Stimulated activated CD4-positive, alpha-beta T cell treated with anti-CD3 and anti-CD28 coated beads, Interleukin-1b, Interleukin-23, amount 100 ng/mL, for 48 hours (primary cell): ENCODE measurements at places on chromosomes 1 and 21.

DNA sequence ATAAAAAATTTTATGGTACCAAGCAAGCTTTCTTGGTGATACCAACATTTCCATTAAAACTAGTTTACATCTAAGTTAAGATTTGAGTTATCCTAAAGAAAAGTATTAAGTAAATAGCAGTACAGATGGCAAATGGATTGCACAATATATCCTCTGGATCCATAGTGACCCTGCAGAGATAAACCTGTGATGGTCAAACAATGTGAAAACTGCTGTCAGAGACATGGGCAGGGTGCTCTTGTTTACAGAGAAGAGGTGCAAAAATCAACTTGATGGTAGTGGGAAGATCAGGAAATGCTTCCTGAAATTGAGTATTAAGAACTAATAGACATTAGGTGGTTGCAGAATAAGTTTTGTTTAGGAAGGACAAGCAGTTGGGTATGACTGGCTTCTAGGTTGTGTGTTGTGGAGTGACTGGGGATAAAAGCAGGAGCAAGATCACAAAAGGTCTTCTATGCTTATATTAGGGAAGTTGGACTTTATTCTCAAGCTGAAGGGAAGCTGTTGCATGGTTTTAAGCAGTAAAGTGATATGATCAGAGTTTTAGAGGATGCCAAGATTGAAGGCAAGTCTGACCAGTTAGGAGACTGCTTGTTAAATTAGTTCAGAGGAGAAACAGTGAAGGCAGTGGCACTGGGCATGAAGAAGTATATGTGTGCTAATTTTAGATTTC, 9.9 kb downstream of the TTC3 start:
- DNase-seq = no peak

GRCh38 chr1:202575918-202576653, 134.2 kb downstream of the SYT2 start:
- no peak for DNase-seq

GRCh38 chr1:210232511-210233215, at the start of gene SERTAD4:
SERTAD4 (plus strand) TSS chr1:210232796; CDS start chr1:210237961, 5,165 bp downstream.
- DNase-seq = no peak

DNA sequence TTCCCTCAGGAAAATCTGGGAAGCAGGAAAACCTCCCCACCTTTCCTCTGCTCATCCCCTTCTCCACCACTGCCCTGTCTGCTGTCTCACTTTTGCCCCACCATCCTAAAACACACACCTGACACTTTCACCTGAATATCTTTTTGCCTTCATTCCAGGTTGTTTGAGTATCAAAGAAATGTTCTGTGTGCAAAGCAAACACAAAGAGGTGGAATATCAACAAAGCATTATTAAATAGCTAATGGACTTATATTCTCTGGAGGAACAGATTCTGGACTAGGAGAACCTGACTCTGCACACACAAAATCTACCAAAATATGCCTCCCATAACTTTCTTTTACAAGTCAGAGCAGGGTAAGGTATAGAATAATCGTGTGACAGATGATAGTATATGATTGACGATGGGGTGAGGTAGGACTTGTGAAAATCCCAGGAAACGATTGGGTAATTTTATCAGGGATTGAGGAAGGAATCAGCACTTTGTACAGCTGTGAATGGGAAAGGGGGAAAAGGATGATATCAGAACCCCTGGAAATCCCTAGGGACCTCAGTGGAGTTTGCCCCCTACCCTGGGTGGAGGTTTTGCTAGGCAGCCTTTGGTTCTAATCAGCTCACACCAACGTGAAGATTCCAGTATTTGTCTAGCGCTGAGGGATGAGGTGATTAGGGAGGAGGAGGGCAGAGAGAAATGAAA, 87.7 kb downstream of the PROX1 start:
- DNase-seq = no peak

DNA sequence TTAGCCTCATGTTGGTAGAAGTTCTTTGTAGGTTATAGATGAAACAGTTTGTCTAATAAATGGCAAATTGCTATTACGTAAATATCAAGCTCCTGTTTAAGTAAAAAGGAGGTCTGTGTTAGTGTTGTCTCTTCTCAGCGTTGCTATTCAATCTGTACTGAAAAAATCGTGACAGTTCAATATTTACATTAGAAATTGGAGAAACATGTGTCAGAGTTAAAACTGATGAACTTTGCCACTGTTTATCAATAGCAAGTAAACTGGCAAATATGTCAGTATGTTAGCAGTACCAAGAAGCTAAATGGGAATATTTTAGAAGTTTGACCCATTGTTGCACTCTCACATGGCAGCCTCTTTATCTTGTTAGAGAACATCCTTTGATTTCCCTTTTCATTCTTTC, 218.5 kb downstream of the GPR52 start:
- no peak for DNase-seq

DNA sequence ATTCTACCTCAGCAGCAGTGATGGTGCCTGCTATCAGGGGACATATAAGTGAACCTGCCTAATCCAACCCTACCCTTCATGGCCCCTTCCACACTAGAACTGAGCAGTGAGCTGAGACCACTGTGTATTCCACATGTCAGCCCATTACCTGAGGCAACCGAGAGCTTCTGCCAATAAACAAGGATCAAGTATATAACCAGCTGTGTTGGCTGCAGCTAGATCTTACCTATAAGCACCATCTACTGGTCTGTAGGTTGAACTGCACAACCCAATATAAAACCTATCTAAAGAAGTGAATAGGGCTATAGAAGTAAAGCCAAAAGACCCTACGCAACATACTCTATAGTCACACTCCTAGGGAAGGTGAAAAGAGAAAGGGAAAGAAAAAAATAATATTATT, 376.9 kb downstream of the HHIPL2 start:
- no peak for DNase-seq

DNA sequence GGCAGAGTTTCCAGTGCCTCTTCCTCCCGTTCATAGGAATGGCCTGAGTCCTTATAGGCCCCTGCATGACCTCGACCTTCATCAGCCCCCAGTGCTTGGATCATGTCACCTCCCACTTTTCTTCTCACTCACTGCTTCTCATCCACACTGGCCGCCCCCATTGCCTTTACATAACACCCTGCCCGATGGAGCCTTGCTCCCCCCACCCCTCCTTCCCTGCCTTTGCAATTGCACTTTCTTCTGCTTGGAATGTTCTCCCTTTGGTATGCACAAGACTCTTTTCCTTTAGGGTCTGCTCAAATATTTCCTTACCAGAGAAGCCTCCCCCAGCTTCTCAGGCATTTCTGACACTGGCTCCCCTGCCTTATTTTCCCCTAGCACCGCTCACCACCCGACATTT, 125.2 kb upstream of the KCNJ6 start:
- no peak for DNase-seq

DNA sequence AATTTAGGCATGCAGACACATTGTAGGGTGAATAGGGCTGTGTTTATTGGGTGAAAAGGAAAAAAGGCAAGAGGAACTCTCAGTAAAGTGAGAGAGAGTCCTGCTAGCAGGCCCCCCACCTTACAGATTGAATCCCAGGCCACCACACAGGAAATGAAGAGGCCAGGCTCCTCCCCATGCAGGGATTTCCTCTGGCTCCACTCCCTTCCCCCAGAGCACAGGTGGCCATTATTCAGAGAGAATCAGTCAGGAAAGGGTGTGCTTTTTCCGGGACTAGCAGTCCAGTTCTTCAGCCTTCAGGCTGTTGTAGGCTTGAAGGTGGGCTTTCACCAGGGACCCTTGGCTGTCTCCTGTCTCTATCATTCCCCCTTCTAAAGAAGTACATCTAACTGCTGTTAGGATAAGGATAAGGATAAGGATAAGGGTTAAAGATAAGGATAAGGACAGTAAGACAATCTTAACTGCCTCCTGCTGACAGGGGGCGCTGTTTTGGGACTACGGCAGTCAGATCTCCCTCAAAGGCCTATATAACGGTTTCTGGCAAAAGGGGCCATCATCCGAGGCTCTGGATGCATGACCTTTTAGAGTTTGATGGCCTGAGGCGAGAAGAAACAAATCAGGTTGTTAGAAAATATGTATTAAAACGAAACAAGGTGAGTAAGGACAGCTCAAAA, 26.3 kb downstream of the ZNF648 start:
- no peak for DNase-seq

- DNase-seq = peak; percentile 97
These were observed 14.8 kb upstream of the BTG2 start for GRCh38 chr1:203290261-203291089.
